Muscle of back (tissue), 13 donors: ENCODE measurements at places on chromosomes 2 and 18. TPM values are rescaled to one million over a fixed set of nuclear protein-coding genes. Genes with fewer than 3 reads are reported as not detected.
A peak's percentile ranks its signal among the peaks of the same experiment; 100 is the strongest.

DNA sequence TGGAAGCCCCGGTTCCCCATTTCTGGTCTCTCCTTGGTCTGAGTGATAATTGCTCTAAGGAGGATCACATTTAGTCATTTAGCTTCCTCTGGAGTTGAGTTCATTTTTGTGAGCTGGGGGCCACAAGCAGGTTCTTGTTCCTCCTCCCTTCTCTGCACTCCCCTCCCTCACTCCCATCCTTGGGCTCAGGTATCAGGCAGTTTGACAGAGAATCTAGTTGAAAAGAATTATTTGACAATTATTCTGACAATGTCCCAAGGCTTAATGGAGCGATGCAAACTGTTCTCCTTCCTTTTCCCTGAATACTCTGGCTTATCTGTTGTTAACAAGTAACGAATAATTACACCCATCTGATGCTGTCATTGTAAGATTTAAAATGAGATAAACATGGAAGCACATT is 61.5 kb downstream of the SERPINB8 start:
- no peak for DNase-seq

DNA sequence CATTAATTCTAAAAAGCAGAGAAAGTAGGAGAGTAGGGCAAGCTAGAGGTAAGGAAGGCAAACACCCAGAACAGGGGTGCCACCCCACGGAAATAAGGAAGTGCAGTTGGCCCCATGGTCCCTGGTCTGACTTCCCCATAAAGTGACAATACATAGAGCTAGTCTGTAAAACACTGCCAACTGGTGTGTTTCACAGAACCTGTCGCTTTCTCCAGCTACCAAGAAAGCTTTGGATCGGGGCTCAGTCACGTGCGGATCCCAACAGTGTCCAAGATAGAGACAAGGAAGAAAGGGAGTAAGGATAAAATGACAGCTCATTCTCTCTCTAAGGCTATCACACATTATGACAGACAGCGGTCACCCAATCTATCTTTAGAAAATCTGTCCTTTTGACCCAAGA is 36.4 kb downstream of the TBC1D8 start:
- DNase-seq = no peak

DNA sequence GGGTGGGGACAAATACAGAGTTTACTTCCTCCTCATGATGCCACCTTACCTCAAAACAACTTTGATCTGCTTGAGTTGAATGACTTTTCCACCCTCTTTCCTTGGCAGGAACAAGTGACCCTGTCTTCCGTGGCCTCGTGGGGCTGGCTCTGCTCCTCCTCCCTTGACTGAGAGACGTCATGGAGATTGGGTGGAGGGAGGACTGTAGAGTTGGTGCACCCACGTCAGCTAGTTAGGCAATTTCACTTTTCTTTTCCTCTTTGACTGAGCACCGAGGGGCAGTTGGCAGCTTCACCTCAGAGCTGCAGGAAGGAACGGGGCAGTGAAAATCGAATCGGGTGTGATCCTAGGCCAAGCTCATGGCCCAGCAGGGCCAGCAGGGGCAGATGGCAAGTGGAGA is at the start of gene SP140:
SP140 (plus strand) TSS at position 251 of the 400 bp plus-strand sequence; CDS start at position 360, 109 bp downstream.
- DNase-seq = no peak

GRCh38 chr2:50157279-50157678 is 874.7 kb downstream of the NRXN1 start:
- DNase-seq = no peak

DNA sequence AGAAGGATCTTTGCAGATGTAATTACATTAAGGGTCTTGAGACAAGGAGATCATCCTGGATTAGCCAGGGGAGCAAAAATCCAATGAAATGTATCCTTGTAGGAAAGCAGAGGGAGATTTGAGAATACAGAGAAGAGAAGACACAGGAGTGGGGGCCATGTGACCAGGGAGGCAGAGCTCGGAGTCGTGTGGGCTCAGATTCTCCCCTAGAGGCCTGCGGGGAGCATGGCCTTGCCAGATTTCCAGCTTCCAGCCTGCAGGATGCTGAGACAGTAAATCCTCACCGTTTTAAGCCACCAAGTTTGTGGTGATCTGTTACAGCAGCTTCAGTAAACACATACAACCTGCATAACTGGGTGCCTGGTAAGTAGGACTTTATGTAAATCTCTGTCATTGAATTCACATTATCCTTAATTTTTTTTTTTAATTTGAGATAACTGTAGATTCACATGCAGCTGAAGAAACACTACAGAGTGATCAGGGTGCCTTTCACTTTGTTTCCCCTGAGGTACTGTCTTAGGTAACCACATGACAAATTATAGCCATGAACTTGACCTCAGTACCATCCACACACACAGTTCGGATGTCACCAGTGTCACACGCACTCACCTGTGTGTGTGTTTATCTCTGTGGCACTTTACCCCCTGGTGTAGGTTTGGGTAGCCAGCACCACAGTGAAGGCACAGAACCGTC is 138.4 kb upstream of the HDAC4 start:
- DNase-seq = no peak

DNA sequence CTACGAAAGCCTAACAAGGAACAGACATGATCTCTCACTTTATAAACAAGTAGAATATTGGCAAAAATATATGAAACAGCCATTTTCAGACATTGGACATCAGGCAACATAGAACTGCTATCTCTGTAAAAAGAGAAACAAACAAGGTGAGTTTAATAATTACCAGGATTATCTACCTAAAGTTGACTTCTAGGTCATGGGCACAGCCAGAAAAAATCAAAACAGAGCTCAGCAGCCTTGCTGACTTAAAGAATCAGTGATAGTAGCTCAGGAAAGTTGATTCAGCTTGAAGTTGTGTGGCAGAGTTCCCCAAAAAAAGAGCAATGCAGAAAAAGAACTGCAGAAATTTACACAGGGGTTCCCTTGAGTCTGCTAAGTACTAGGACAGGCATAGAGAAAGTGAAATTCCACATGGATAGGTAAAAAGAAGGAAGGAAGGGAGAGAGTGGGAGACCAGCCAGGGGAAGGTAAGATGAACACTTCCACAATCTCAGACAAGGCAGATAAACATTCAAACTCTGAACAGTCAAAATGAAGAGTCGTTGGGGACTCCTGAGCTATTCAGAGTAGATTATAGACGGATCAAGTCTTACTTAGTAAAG is 102.0 kb downstream of the EXOC6B start:
- no peak for DNase-seq

- peak; percentile 59 for DNase-seq
Observed at GRCh38 chr2:197170208-197170607, 140.4 kb downstream of the ANKRD44 start.

DNA sequence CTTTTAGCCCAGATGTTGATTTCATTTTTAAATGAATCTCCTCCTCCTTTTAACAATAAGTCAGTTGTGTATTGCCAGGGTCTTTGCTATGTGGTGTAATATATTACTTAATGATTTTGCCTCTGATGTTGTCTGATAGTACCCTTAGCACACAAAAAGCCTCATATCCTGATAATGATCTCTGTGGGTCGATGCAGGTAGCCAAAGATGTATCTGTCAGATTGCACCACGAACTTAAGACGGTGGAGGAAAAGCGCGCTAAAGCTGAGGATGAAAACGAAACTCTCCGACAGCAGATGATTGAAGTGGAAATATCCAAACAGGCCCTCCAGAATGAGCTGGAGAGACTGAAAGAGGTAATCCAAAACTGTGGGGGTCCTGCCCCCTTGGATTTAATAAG is 14.8 kb downstream of the MTCL1 start:
- DNase-seq = no peak

GRCh38 chr2:16647992-16648617 is 17.5 kb downstream of the CYRIA start:
- DNase-seq = no peak

DNA sequence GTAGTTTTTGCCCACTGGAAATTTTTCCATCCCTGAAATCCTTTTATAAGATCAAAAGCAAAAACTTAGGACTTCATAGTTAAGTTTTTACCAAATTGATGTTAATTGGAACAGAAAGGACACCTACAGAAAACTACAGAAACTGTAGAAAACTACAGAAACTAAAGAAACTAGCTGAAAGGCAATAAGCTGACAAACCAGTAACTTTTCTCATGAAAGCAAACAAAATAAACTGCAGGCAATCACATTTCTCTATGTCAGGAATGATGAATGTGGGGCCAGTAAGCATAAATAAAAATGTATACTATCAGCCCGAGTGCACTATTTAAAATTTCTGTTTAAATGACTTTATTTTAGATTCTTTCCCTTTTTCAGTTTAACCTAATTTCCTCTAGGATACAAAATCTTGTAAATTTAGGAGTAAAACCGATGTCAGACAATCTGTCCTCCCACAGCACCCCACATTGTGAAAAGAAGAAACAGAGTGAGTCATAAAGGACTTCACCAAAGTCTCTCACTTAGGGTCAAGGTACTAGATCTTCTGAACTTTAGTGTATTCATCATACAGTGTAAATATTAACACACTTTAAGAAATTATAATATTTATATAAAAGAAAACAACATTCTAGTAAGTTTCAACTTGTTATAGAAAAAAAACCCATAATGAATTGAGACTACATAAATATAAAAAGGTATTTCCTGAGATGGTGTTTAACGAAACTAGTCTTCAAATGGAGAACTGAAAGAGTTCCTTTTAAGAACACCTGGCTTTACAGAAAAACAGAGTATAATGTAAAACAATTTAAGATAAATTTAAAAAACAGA is 46.6 kb downstream of the USP40 start:
- no peak for DNase-seq

- DNase-seq = no peak
Observed at GRCh38 chr18:3425030-3425429, 24.9 kb upstream of the TGIF1 start.

GRCh38 chr18:21689736-21690135 is 14.8 kb downstream of the ABHD3 start:
- DNase-seq = no peak

DNA sequence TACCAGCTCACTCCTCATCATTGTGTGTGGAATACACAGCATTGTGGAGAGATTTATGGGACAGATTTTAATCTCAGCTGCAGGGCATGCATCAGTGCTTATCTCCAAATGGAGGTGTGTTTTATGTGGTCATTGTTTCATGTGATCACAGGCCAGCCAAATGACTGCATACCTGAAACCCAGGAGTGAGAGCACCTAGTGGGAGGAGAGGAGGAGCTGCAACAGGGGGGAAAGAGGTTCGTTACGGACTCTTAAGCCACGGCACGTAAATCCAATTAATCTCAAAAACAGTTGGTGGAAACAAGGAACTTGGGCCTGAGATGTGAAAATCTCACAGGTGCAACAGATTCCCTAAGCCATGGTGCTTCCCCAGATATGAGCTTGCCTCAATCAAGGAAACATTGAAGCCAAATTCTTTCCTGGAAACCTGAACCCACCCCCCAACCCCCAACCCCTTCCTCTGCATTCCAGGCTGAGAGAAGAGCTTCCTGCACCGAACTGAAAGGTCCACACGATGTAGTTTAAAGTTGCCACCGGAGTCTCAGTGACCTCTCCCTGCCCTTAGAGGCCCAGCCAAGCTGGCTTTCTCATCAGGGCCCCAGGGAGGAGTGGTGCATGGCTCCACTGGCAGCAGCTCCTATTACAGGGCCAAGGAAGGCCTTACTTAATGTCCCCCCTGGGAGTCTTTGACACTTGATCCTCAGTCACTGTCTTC is 167.4 kb downstream of the C1D start:
- DNase-seq = peak; percentile 34

- DNase-seq = no peak
Observed at GRCh38 chr18:68445136-68445535, 269.8 kb downstream of the TMX3 start.

DNA sequence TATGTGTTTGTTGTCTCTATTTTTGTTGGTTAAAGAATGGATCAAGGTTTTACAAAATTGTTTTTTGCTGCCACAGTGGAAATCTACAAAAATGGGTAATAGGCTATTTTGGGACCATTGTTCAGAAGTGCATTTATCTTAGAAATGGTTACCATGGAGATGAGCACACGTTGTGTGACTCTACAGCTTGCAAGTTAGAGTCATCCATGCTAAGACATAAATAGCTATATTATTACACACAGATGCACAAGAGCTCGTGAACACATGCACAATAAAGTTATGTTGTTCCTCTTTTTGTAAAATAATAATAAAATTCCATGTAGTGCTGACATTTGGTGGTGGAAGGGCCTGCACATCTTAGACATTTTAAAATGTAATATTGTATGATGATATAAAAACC is 15.5 kb upstream of the DUSP19 start:
- peak; percentile 15 for DNase-seq

GRCh38 chr2:168710754-168711467 is 91.5 kb upstream of the NOSTRIN start:
- no peak for DNase-seq

GRCh38 chr2:47009253-47009767 is 93.7 kb upstream of the MCFD2 start:
- no peak for DNase-seq

DNA sequence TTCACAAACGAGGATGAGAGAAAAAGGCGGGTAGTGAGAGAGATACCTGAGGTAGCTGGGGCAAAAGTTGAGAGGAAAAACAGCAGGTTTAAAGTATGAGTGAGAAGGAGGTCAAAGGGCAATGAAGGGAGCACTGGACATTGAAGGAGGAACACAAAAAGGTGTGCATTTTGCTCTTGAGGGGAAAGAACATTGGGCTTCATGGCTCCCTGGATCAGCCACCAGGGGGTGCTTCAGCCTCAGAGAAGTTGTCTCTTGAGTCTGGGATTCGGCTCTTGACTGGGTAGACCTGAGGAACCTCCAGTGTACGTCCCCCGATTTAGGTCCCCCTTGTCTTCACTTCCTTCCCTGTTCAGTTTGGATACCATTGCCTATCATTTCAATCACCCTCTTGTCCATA is 128.5 kb downstream of the RAPGEF4 start:
- peak; percentile 27 for DNase-seq

GRCh38 chr2:9939587-9940485 is 11.7 kb upstream of the GRHL1 start:
- no peak for DNase-seq

The GULP1 gene
- polyA plus RNA-seq = 21.7 TPM

The GALNT3 gene
- 1.4 TPM for polyA plus RNA-seq

The PJVK gene
- polyA plus RNA-seq = 3.4 TPM

The ACMSD gene
- polyA plus RNA-seq = 0.21 TPM

The SOWAHC gene
- 13.3 TPM for polyA plus RNA-seq

The NTSR2 gene
- not detected for polyA plus RNA-seq

The NDC80 gene
- 13.0 TPM for polyA plus RNA-seq

The RBMS1 gene
- 67.6 TPM for polyA plus RNA-seq

The RBFA gene
- polyA plus RNA-seq = 22.2 TPM

The RAPGEF4 gene
- polyA plus RNA-seq = 3.4 TPM

The GKN1 gene
- 0.29 TPM for polyA plus RNA-seq
